ENCODE measurements at places on chromosomes 11 and 22. TPM values are rescaled to one million over a fixed set of nuclear protein-coding genes. Genes with fewer than 3 reads are reported as not detected.

CFAP300 gene
- not detected for total RNA-seq

MS4A6E gene
- total RNA-seq, result not detected

HIC2 gene
- 3.0 TPM for total RNA-seq

DCHS1 gene
- total RNA-seq, result 8.9 TPM

PKNOX2 gene
- total RNA-seq, result 0.23 TPM

INPP5J gene
- total RNA-seq, result 0.17 TPM

OR52A1 gene
- total RNA-seq, result not detected

MOV10L1 gene
- total RNA-seq, result 0.17 TPM

- peak overlapping the region; percentile 37 for H3K4me3 ChIP-seq
- H3K27me3 ChIP-seq, result no peaks in the 10 kb centered on the region
- H3K27ac ChIP-seq, result peak overlapping the region; percentile 39
Measured at GRCh38 chr11:58726737-58727414, 4.9 kb downstream of the GLYAT start.

DNA sequence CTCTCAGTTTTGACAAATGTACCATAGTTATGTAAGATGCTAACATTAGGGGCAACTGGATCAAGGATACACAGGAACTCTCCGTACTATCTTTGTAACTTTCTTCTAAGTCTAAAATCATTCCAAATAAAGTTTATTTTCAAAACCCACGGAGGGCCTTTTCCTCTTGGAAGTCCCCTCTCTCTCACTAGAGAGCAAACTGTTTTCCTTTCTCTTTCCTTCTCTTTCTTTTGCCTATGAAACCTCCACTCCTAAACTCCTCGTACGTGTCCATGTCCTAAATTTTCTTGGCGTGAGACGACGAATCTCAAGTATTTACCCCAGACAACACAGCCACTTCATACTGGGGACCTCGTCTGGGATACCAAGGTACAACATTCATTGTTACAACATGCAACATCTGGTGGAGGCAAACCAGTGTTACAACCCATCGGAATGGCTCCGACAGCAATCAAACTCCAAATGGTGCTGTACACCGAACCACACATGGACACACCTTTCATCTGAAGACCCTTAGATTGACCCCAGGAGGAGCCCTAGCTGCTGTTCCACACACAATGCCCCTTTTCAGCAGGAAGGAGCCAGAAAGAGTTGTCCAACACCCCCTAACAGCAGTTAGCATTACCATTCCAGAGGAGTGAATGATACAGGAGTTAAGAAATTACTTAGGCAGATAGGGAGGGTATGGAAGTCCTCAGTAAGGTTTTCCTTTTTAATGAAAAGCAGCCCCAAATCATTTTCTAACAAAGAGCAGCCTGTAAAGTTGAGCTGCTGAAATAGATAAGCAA, 108.1 kb downstream of the SGSM3 start:
- H3K27ac ChIP-seq, result no peak overlapping the region
- no peaks in the 10 kb centered on the region for H3K4me1 ChIP-seq
- no peak for DNase-seq
- no peaks in the 10 kb centered on the region for H3K36me3 ChIP-seq
- no peak overlapping the region for H3K4me3 ChIP-seq
- no peaks in the 10 kb centered on the region for H3K27me3 ChIP-seq

DNA sequence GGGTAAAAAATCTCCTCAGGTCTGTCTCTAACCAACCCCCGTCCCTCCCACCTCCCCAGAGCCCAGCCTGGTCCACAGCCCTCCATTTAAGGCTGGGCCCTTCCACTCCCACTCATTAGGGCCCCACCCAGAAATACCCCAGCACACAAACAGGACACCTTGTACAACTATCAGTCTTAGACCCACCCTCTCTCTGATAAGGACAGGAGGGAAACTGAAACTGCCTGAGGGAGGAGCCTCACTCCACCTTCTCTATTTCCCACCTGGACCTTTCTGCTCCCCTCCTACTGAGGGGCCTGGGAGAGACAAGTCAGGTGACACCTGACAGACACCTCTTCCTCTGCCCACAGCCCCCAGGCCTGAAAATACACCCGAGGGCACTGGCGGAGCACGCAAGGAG, 90.2 kb downstream of the PLEKHA7 start:
- H3K36me3 ChIP-seq, result no peaks in the 10 kb centered on the region
- no peak for DNase-seq
- no peak overlapping the region for H3K27ac ChIP-seq
- peaks cover 15% of the 10 kb centered on the region for H3K4me1 ChIP-seq
- H3K27me3 ChIP-seq, result no peaks in the 10 kb centered on the region

DNA sequence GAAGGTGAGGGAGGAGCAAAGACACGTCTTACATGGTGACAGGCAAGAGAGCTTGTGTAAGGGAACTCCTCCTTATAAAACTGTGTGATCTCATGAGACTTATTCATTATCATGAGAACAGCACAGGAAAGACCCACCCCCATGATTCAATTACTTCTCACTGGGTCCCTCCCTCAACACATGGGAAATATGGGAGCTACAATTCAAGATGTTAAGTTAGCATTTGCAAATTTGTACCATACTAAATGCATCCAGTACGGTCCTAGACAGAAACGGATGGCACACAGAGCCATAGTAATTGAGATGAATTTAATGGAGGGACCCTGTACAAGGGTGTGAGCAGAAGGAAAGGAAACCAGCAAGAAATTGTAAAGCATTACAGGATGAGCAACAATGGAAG, 765.8 kb upstream of the API5 start:
- no peak for DNase-seq
- H3K4me3 ChIP-seq, result no peak overlapping the region
- H3K4me1 ChIP-seq, result no peaks in the 10 kb centered on the region
- H3K27ac ChIP-seq, result no peak overlapping the region

GRCh38 chr11:56885177-56885576, 103.5 kb upstream of the OR5AK2 start:
- no peaks in the 10 kb centered on the region for H3K27me3 ChIP-seq

- H3K4me1 ChIP-seq, result no peaks in the 10 kb centered on the region
- no peak for DNase-seq
- H3K36me3 ChIP-seq, result no peaks in the 10 kb centered on the region
- H3K4me3 ChIP-seq, result no peak overlapping the region
- no peaks in the 10 kb centered on the region for H3K27me3 ChIP-seq
Measured at GRCh38 chr11:104286129-104286528, 122.2 kb upstream of the PDGFD start.

DNA sequence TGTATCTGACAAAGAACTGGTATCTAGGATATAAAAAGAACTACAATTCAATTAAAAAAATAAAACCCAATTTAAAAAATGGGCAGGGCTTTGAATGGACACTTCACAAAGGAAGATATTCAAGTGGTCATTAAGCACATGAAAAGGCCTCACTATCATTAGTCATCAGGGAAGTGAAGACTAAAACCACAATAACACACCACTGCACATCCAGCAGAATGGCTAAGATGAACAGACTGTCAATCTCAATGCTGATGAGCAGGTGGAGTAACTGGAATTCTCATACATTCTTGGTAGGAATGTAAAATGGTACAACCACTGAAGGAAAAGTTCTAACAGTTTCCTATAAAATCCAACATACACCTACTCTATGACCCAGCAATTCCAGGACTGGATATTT, 8.9 kb downstream of the HPS4 start:
- H3K4me1 ChIP-seq, result peaks cover 8% of the 10 kb centered on the region
- no peak overlapping the region for H3K27ac ChIP-seq
- no peak overlapping the region for H3K4me3 ChIP-seq

- H3K36me3 ChIP-seq, result no peaks in the 10 kb centered on the region
- H3K27ac ChIP-seq, result no peak within 1 kb of the TSS
- peak; percentile 59 for DNase-seq
- no peak within 1 kb of the TSS for H3K4me3 ChIP-seq
- H3K27me3 ChIP-seq, result peaks cover 26% of the 10 kb centered on the region
- peaks cover 23% of the 10 kb centered on the region for H3K4me1 ChIP-seq
Measured at GRCh38 chr11:13008625-13009475, at the start of gene RASSF10. TSS of gene RASSF10 (plus strand) at chr11:13009316. CDS start at chr11:13009577, 261 bp downstream.

GRCh38 chr11:69121021-69121420, 34.7 kb upstream of the SMIM38 start:
- no peaks in the 10 kb centered on the region for H3K4me1 ChIP-seq
- no peak overlapping the region for H3K4me3 ChIP-seq
- no peaks in the 10 kb centered on the region for H3K36me3 ChIP-seq
- H3K27ac ChIP-seq, result no peak overlapping the region
- no peaks in the 10 kb centered on the region for H3K27me3 ChIP-seq

DNA sequence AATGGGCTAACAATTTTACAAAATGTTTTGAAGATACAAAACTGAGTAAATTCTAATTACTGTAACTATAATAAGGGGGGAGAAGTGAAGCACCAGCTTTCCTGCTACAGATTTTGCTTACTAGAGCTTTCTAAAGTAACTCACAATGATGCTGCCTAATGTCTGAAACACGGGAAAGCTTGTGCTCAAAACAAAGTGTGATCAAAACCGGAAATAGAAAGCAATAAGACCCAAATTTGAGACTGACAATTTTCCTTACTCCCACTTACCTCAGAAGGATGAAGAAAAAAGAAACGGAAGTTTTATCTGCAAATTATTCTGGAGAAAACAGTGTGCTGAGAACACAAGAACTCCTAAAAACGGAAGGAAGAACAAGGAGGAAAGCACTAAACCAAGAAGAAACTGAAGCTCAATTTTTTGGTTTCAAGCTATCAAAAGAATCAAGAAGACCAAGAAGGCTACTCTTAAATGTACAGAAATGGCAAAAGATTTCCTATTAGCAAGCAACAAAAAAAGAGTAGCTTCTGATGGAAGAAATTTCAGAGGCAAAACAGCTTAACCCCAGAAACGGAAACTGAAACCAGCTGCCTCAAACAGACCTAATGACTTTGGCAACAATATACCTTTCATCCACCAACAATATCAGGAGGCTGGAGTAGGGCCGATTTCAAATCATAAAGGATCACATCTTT, 33.4 kb downstream of the AMBRA1 start:
- H3K36me3 ChIP-seq, result no peaks in the 10 kb centered on the region
- DNase-seq, result no peak
- H3K27ac ChIP-seq, result peak overlapping the region; percentile 79
- peak overlapping the region; percentile 52 for H3K4me3 ChIP-seq
- H3K27me3 ChIP-seq, result no peaks in the 10 kb centered on the region

DNA sequence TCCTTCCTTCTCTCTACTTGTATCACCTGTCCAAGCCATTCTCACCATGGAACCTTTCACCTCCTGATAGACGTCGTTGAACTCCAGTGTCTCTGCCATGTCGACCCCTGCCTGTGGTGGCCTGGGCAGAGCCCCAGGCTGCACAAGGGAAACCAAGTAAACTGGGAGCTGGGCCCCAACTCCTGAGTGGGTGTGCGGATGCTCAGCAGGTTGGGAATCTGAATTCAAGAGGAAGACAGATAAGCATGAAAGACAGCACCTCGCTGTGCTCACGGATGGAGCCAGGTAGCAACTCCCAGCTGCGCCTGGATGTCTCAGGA, 709 bp downstream of the SSRP1 start:
- H3K4me3 ChIP-seq, result peak overlapping the region; percentile 90
- no peaks in the 10 kb centered on the region for H3K27me3 ChIP-seq
- peak overlapping the region; percentile 78 for H3K27ac ChIP-seq

GRCh38 chr11:124887667-124888013, 10.0 kb downstream of the ROBO4 start:
- no peaks in the 10 kb centered on the region for H3K27me3 ChIP-seq
- no peak overlapping the region for H3K4me3 ChIP-seq
- H3K27ac ChIP-seq, result no peak overlapping the region
- peaks cover 11% of the 10 kb centered on the region for H3K4me1 ChIP-seq
- DNase-seq, result no peak

DNA sequence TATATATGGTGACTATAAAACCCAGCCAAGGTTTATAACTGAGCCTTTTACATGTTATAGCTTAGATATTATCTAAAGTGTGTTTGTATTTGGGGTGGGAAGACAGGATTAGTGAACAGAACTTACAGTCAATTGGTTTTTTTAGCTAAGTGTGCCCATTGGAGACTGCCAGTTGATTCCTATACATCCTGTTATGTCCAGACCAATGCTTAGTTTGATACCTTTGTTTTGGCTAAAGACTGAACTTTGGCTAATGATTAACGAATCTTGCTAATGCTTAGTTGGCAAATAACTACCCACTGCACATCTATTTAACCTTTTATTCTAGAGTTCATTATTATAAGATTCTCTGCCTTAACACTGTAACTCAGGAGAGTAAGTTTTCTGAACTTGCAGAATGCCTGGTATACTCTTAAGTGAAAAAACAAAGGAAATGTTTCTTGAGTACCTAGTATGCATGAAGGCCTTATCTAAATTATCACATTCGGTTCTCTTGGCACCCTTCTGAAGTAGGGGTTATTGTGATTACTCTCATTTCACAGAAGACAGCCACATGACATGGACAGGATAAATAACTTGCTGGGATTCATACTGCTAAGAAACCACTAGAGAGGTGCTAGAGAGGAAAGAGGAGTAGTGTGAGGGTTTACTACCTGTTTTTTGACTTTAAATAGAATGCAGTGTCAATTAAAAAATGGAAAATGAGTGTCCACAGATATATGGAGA, 54.0 kb downstream of the KREMEN1 start:
- no peak for DNase-seq
- no peaks in the 10 kb centered on the region for H3K36me3 ChIP-seq
- no peak overlapping the region for H3K4me3 ChIP-seq
- H3K27ac ChIP-seq, result peak overlapping the region; percentile 38
- H3K4me1 ChIP-seq, result peaks cover 38% of the 10 kb centered on the region

DNA sequence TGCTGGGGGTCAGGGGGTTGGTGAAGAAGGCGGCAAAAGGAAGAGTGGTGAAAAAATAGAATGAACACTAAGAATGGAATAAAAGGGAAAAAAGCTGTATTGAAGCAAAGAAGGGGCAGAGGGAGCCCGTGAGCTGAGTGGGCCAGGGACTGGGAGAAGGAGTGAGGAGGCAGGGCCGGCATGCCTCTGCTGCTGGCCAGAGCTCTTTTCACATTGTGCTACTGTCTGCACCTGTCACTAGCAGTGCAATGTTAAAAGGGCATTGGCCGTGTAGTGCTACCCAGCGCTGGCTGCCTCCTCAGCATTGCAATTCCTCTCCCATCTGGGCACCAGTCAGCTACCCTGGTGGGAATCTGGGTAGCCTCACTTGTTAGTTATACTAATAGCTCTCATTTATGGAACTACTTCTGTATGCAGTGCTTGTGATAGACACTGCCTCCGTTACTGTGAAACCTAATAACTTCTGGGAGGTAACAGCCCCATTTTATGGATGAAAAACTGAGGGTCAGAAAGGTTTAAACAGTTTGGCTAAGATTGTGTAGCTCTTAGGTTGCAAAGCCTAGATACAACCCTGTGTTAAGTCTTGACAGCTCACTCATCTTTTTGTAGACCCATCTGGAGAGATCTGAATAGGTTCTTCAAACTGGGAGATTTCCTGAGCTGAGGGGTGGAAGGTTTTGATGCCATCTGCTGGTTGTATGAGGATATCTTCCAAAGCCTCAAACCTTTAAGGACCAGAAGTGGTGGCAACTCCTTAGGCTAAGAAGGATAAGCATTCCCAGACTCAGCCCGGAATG, 8.5 kb downstream of the YPEL4 start:
- peaks cover 45% of the 10 kb centered on the region for H3K4me1 ChIP-seq
- no peaks in the 10 kb centered on the region for H3K36me3 ChIP-seq
- no peak overlapping the region for H3K27ac ChIP-seq

GRCh38 chr11:20594274-20595061, 4.9 kb upstream of the SLC6A5 start:
- no peak for DNase-seq
- no peaks in the 10 kb centered on the region for H3K36me3 ChIP-seq
- no peak overlapping the region for H3K4me3 ChIP-seq
- H3K27ac ChIP-seq, result no peak overlapping the region

GRCh38 chr11:17725174-17725573, 5.8 kb downstream of the MYOD1 start:
- H3K27me3 ChIP-seq, result peaks cover 16% of the 10 kb centered on the region
- no peak for DNase-seq
- no peaks in the 10 kb centered on the region for H3K36me3 ChIP-seq
- no peak overlapping the region for H3K4me3 ChIP-seq

Measured in liver (tissue), 10 donors.